NCI-H524 treated with DMSO at 0.1 percent for 48 hours (cell line): ENCODE measurements at places on chromosomes 7 and 10.

GRCh38 chr10:18332048-18332447 lies 191.8 kb downstream of the CACNB2 start:
- DNase-seq: no peak

GRCh38 chr7:121797657-121798452 lies 75.1 kb upstream of the PTPRZ1 start:
- DNase-seq: no peak

DNA sequence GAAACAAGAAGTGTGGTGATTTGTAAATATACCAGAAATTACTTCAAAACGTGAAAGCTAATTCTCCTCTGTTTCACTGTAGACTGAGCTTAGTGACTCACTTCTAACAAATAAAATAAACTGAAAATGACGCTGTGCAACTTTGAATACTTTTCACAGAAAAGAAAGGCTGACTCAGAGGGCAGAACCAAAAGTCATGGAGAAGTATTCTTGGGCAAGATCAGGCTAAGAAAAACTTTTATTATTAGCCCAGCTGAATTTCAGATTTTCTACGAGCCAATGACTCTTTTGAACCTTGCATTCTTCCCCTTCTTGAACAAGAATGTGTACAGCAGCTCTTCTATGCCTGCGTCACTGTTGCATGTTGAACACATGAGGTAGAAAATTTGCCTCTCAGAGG lies 527.3 kb upstream of the GHITM start:
- no peak for DNase-seq

- no peak for DNase-seq
These were observed 209.9 kb downstream of the CRPPA start for GRCh38 chr7:16211402-16211925.

GRCh38 chr10:128147064-128147463 lies 20.8 kb upstream of the MKI67 start:
- DNase-seq: no peak

GRCh38 chr7:106545275-106545674 lies 115.7 kb downstream of the CCDC71L start:
- DNase-seq: no peak

- no peak for DNase-seq
These were observed 180.7 kb downstream of the POU6F2 start for GRCh38 chr7:39158367-39158766.

DNA sequence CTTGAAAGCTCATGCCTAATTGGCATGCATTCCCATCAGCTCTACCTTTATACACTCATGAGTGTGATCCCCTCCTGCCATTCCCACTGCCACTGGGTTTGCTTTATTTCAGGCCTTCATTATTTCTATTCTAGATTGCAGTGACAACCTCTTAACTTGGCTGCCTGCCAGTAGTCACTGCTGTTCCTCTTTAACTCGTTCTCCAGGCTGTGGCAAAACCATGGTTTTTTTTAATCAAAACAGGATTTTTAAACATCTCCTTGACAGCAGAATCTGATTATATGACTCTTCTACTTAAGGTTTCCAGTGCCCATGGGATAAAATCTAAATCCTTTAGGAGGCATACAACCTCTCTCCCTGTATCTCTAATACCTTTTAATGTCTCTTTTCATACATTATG lies 223.7 kb upstream of the PCDH15 start:
- no peak for DNase-seq
